ENCODE measurements at places on chromosomes 11 and 22. TPM values are rescaled to one million over a fixed set of nuclear protein-coding genes. Genes with fewer than 3 reads are reported as not detected.

The AMOTL1 gene
- 39.0 TPM for total RNA-seq

The FAM227A gene
- total RNA-seq: 6.3 TPM

The OR52E8 gene
- not detected for total RNA-seq

The HEPN1 gene
- total RNA-seq: not detected

The MMP10 gene
- total RNA-seq: not detected

The MFRP gene
- not detected for total RNA-seq

The PITPNM1 gene
- total RNA-seq: 6.4 TPM

The PTGDR2 gene
- 0.59 TPM for total RNA-seq

The PGGHG gene
- total RNA-seq: 13.0 TPM

DNA sequence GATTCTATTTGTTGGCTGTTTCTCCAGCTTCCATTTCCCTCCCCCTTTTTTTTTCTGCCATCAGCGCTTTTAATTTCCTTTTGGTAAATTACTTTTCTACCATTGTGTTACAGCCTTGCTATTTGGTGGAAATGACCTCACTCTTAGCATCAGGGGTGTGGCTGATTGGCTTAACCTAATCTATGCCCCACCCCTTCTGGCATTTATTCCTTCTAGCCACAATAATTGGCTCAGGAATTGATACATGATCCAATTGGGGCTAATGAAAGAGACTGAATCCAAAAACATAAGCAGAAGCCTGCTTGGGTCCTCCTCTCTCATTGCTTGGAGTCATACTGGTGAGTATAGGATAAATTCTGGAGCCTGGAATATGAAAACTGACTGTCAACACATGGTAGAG is 402.4 kb upstream of the LRRC4C start:
- no peak for DNase-seq

DNA sequence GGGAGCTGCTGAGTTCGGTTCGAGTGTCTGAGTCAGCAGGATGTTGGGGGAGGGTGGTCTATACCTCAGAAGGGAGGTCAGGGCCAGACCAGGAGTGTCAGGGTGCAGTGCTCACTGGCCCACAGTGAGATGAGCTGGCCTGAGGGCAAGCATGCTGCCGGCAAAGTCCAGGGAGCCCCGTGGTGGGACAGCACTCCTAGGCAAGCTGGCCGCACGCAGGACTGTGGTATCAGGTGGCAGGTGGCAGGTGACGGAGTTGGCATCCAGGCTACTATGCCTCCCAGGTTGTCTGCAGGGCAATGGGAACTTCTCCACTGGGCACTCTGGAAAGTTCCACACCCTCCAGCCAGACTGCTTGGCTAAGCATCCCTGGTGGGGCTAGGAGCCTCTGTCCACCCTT is 4.8 kb downstream of the FGF3 start:
- no peak for DNase-seq

DNA sequence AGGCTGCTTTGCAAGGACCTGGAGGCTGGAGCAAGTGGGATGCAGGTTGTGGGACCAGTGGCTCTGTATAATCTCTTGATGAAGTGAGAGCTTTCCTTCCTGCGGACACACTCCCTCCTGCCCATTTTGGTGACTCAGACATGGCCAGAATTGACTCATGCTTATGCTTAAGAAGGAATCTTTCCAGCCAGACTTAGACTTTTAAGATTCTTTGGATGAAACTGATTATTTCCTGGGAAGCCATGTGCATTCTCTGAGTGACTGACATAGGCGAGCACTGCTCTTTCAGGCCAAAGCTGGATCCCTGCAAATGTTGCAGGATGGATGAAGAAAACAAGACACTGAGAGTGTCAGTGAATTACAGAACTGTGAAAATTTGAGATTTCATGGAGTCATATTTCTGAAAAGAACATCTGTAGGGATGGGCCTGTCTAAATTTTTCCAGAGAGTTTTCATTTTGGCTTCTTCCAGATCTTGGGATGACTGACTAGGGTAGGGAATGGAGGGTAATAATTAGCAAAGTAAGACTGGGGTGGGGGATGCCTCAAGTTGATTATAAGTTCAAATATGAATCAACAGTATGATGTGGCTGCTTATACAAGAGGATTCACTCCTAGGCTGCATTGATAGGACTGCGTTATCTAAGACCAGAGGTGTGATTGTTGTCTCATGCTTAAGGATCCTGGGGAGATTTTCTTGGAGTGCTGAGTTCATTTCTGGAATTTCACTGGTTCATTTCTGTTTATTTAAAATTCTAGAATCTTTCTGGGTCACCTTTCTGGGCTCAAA is 195.8 kb downstream of the HIPK3 start:
- DNase-seq: no peak

GRCh38 chr11:38005597-38005996 is 1407.6 kb upstream of the RAG2 start:
- DNase-seq: no peak

DNA sequence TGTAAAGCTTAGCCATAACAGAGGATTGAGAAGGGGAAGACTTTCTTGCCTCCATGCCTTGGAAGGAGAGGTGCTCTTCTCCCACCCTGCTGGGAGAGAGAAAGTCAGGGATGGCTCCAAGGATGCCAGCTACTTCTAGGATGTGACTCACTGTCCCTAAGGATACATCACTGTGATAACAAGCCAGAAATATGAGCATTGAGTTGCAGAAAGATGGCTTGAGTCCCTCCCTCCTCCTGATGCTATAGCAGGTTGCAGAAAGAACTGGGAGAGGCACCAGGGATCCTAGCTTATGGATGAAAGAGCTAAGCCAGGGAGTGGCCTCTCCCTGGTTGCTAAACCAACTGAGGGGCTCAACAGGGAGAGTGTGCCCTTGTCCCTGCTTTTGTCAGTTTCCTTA is 27.8 kb upstream of the FJX1 start:
- DNase-seq: no peak

DNA sequence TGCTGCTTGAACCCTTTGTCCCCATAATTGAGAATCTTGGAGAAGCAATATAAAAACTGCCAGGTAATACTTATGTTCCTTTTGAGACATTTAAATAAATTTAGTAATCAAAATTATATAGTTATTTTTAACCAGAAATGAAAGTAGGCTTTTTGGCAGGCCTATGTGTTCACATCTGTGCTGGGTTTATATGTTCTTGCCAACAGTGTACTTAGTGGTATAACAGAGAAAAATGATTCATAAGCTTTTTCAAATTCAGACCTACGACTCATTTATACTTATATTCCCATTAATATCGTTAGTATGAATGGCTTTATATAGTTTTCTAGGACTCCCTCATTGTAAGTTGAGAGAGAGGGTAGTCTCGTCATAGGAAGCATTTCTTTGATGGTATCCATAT is 79.0 kb downstream of the DDX10 start:
- DNase-seq: no peak

DNA sequence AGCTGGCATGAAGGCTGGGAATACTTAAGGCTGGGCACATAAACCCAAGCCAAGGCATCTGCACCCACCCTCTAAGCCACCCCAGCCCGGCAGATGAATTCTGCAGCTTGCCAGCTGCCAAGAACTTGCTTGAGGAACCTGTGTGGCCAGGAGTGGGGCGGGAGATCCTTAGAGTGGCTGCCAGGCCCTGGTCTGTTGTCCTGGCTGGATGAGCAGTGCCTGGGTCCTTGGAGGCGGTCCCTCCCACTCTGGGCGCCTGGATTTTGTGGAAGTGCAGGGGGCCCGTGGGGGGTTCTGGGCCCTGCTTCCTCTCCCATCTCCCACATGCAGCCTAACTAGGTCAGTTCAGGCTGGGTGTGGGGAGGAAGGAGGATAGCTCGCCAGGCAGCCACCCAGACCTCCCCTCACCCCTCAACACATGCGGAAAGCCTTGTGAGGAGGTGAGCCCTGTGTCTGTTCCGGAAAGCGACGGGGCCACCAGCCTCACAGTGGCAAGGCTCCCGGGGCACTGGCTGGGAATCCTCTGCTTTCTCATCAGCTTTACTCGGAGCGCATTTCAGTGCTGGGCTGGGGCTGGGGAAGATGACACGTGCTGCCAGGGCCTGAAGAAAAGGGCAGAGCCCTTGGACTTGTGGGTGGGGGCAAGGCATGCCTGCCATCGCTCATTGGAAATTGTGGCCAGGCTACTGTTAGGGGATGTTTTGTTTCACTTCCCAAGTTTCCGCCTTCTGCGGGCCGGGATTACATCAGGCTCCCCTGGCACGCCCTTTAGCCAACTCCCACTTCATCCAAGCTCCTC is 8.4 kb downstream of the DAGLA start:
- DNase-seq: peak; percentile 93

DNA sequence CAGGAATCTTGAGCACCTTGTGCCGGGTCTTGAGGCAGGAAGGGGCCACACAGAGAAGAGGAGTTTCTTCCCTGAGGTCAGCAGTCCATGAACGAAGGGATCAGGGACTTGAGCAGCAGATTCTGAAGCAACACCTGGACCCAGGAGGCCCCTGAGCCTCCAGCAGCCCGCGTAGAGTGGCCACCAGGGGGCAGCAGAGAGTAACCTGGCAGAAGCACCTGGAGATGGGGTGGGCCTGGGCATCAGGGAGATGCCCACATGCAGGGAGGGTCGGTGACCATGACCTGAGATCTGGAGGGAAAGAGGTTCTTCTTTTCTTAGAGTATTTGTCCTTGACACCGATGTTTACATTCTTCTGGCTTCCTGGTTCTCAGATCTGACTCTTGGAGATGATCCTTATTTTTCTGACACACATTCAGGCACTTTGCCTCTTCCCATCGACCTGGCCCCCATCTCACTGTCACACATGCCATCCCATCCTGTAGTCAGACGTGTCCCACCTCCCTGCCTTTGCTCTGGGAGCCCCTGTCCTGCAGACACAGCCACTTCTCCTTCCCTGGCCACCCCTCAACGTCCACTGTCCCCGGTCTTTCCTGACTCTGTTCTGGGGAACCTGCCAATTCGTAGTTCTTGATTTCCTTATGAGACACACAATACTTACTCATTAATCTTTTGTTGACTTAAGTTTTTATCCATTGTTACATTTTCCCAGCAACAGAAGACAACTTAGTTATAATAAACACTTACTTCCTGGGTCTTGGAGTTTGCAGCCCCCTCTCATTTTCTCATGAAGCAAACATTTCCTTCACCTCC is 66.5 kb downstream of the GGTLC2 start:
- peak; percentile 27 for DNase-seq

GRCh38 chr11:2135018-2135569 is 4.1 kb downstream of the IGF2 start:
- no peak for DNase-seq

GRCh38 chr11:57473285-57473841 is 13.0 kb downstream of the RTN4RL2 start:
- no peak for DNase-seq

GRCh38 chr11:45702511-45702910 is 37.1 kb upstream of the CHST1 start:
- no peak for DNase-seq

GRCh38 chr22:50114221-50115021 is 24.6 kb downstream of the MOV10L1 start:
- DNase-seq: no peak

GRCh38 chr11:2561696-2562581 is 117.1 kb downstream of the KCNQ1 start:
- DNase-seq: no peak

DNA sequence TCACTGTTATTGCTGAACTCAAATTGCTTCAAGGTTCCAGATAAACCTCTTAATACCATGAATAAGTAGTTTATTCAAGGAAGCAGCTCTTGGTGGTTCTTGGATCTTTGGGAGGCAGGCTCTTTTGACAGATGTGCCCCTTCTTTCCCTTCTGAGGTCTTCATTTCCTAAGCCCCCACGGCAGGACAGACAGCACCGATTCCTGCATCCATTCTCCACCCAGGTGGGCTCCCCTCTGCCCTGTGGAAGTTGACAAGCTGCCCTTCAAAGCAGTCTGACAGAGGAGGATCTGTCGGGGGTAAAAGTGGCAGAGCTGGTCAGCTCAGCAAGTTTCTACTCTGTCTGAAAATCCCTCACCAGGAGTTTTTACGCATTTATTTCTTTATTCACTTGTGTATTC is 605.3 kb upstream of the B3GAT1 start:
- no peak for DNase-seq

- no peak for DNase-seq
Observed at GRCh38 chr11:132078264-132079076, 708.1 kb downstream of the NTM start.

DNA sequence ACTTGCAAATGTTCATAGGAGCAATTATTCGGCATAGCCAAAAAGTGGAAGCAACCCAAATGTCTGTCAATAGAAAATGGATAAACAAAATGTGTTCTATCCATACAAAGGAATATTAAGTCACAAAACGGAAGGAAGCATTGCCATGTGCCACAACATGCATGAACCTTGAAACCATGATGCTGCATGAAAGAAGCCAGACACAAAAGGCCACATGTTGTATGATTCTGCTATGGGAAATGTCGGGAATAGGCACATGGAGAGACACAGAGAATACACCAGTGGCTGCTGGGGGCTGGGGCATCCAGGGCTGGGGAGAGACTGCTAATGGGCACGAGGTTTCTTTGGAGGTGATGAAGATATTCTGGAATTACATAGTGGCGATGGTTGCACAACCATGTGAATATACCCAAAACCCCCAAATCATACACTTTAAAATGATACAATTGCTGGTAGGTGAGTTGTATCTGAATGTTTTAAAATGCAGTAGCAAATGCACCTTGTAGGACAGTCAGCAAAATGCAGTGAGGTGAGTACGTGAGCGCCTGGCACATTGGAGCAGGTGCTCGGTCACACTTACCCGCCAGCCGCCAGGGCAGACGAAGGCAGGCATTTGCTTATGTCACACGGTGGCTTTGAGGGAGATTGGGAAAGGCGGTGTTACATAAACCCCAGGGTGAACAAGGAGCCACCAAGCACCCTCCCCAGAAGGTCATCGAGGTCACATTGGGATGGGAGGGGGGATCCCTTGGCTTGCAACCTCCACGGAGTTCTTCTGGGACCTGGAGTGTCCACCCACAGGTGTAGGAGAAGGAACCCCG is 6.3 kb upstream of the OSM start:
- no peak for DNase-seq

- DNase-seq: no peak
Observed at GRCh38 chr22:34973016-34973415, 92.9 kb upstream of the ISX start.

Data from breast epithelium (tissue), 4 donors.